ENCODE measurements at places on chromosomes 3 and 15.

GRCh38 chr15:82181371-82181770 lies 81.2 kb downstream of the EFL1 start:
- DNase-seq = no peak

- DNase-seq = no peak
These were observed 65.2 kb downstream of the LPP start for GRCh38 chr3:188219147-188219546.

DNA sequence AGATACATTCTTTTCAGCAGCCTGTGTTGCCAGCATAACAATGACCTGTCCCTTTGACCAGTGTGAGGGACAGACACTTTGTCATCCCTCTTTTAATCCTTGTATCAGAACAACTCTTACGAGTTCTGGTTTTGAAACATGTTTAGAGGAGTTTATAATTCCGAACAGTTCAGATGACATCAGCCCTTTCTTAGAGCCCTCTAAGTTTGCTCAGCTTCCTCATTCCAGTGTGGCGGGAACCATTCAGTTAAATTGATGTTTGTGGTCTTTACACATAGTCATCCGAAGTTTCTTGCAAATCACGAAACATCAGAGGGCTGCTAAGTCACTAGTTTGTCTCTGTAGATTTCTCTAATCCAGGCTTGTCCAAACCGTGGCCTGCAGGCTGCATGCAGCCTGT lies 102.5 kb downstream of the AKAP13 start:
- DNase-seq = no peak

- DNase-seq = peak; percentile 51
These were observed 23.2 kb upstream of the VILL start for GRCh38 chr3:37967260-37967881.

GRCh38 chr3:23490459-23490858 lies 287.3 kb downstream of the UBE2E2 start:
- DNase-seq = no peak

GRCh38 chr15:29244544-29244943 lies 25.1 kb downstream of the NSMCE3 start:
- DNase-seq = no peak

GRCh38 chr15:96181873-96182301 lies 148.6 kb upstream of the NR2F2 start:
- DNase-seq = no peak

DNA sequence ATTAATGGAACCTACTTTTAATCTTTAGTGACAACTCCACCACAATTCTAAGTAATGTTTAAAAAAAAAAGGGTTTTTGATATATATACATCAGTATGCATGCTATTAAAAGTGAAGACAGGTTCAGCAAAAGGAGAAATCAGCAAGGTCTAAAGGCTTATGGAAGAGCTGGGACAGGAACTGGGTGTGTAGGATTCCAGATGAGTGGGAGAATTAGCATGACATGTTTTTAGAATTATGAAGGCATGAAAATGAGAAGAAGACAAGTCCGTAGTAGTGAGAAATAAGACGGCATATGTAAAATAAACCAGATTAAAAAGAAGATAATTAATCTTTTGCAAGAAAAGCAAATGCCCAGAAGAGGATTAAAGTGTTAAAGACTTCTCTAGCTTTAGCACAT lies 52.0 kb downstream of the CBLB start:
- DNase-seq = no peak

DNA sequence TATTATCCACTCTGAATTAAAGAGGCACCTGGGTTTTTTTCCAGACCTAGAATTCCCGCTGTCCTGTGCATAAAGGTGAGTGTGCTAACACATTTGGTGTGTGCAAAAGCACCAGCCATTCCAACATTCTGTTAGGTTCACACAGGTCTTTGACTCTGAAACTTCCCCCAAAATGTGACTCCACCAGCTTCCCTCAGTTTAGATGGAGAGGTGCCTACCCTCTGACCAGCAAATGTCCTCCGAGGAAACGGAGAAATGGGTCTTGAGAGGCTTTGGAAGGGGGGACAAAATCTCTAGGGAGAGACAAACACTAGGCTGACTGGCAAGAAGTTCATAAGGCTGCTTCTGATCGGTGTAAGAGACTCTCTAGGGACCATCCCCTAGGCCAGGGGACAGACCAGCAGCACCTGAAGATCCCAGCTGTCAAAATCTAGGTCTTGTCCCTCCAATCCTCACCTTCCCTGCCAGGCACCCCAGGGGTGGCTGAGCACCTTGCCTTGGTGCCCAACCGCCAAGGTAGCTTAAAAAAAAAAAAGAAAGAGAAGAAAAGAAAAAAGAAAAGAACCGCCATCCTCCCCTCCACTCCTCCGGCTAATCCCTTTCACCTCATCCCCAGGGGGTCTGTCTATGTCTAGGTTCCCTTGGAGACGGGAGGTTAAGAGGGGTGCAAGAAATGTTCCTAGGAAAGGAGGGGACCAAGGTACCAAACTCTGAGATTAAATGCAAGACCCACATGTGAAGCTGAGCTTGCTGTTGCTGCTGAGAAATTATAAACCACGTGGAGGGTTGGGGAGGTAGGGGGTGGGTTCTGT lies 2.0 kb upstream of the MECOM start:
- no peak for DNase-seq

DNA sequence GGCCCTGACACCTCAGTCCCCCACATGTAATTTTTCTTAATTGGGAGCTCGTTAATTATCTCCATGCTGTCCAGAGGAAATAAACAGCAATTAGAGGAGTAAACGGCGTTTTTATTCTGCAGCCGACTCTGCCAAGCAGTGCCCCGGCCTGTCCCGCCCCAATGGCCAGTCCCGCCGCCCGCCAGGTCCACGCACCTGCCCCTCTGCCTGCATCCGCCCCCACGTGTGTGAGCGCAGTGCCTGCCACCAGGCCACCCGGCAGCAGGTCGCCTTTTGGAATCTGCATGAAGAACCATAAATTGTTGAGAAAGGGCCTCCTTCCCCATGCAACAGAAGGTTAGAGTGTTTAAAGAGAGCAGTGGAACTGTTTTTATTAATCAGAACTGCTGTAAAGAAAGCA lies 87.5 kb upstream of the LINGO1 start:
- DNase-seq = no peak

DNA sequence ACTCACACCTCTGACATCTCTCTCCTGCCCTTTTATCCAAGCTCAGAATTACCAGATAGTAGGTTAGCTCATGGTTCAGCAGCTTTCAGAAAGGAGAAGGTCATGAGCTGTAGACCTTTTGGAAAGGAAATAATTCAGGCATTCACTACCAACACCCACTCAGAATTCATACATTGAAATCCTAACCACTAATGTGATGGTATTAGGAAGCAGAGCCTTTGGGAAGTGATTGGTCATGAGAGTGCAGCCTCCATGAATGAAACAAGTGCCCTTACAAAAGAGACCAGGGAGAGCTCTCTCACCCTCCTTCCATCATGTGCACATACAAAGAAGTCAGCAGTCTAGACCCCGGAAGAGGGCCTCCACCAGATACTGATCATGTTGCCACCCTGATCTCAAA lies 315.8 kb upstream of the CCDC54 start:
- no peak for DNase-seq

GRCh38 chr15:67382723-67383122 lies 128.1 kb downstream of the IQCH start:
- no peak for DNase-seq

GRCh38 chr3:147119989-147120388 lies 286.4 kb downstream of the ZIC4 start:
- DNase-seq = no peak

DNA sequence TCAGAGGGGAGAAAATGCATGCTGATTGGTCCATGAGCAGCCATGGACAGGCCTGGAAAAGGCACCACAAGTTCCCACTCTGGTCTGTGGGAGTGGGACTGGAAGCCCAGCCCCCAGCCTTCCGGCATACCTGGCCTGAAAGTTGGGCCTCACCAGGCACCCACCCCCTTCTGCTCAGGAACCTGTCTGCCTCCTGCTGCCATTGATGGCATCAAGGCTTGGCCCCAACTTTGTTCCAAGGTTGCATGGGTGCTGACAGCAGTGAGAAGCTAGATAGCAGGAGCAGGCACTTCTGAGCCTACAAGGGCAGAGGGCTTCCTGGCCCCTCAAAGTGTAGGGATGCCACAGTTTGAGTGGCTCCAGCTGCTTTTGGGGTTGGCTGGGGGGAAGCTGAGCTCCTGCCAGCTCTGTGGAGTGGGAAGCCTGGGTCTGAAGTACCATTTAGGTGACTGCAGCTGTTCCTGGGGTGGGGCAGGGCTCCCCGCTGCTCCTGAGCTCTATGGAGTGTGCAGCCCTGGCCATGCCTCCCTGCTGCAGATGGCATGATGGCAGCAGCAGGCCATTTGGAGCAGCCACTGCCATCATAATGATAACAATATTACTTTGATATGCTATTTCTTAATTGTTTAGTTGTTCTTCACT lies 1054.1 kb upstream of the GBE1 start:
- no peak for DNase-seq

All from CD4-positive, alpha-beta T cell treated with Interleukin-6 at 100 ng/mL for 8 hours (primary cell).